CD4-positive, alpha-beta memory T cell (primary cell): ENCODE measurements at places on chromosomes 11 and 22. TPM values are rescaled to one million over a fixed set of nuclear protein-coding genes. Genes with fewer than 3 reads are reported as not detected.

GRCh38 chr11:60870733-60871377 is 3.5 kb downstream of the ZP1 start:
- H3K36me3 ChIP-seq: no peaks in the 10 kb centered on the region
- DNase-seq: no peak
- no peak overlapping the region for H3K4me3 ChIP-seq
- no peaks in the 10 kb centered on the region for H3K27me3 ChIP-seq

GRCh38 chr22:42842658-42843370 is 14.3 kb downstream of the ARFGAP3 start:
- no peak overlapping the region for H3K27ac ChIP-seq
- no peak for DNase-seq
- peaks cover 4% of the 10 kb centered on the region for H3K4me1 ChIP-seq
- no peaks in the 10 kb centered on the region for H3K27me3 ChIP-seq
- H3K36me3 ChIP-seq: peaks cover 5% of the 10 kb centered on the region
- no peak overlapping the region for H3K4me3 ChIP-seq

- no peak overlapping the region for H3K27ac ChIP-seq
- no peak overlapping the region for H3K4me3 ChIP-seq
- no peaks in the 10 kb centered on the region for H3K27me3 ChIP-seq
- peaks cover 41% of the 10 kb centered on the region for H3K36me3 ChIP-seq
- H3K4me1 ChIP-seq: peaks cover 10% of the 10 kb centered on the region
Observed at GRCh38 chr11:68565768-68566167, 105.2 kb downstream of the PPP6R3 start.

DNA sequence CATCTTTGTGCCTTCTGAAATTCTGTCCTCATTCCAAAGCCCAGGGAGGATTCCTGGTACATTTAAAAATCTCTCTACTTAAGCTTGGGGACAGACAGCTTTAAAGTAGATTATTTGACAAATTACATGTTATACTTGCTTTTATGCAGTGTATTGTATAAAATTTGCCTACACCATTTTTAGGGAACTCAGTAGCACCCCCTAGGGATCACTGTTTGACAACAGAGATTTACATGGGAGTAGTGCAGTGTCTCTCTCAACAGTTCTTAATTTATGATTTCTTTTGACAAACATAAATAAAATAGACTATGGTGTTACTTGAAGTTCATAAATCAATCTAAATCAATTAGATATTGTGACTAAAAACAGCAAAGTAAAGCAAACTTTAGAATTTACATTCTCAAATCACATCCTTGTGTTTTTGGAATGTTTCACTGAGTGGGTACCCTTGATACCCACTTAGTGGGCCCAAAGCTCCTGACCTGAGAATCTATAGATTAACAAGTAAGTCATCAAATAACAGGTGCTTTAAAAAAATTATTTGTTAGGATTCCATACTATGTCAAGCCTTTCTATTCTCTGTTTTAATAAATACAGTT is 428.8 kb downstream of the DYNC2H1 start:
- no peaks in the 10 kb centered on the region for H3K4me1 ChIP-seq
- no peaks in the 10 kb centered on the region for H3K27me3 ChIP-seq
- no peak overlapping the region for H3K27ac ChIP-seq
- H3K4me3 ChIP-seq: no peak overlapping the region
- DNase-seq: no peak

GRCh38 chr22:49391436-49391835 is 436.2 kb downstream of the BRD1 start:
- H3K27me3 ChIP-seq: no peaks in the 10 kb centered on the region
- no peaks in the 10 kb centered on the region for H3K4me1 ChIP-seq
- no peak overlapping the region for H3K27ac ChIP-seq
- H3K36me3 ChIP-seq: no peaks in the 10 kb centered on the region

DNA sequence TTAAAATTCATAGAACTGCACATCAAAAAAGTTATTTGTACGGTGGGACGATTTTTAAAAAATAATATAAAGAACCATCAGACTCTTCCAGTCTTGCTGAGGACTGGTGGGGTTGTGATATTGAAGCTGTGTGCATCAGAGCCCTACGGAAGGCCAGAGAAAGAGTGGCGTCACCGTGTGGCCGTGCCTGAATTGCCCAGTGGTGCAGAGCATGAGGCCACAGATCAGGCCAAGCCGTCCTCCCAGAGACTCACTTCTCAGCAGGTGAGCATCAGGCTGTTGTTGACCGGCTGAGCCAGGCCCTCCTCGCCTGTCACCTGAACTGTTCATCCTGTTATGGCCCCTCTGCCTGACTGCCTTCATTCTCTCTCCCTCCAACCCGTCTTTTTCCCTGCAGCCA is 1013.9 kb downstream of the TBC1D22A start:
- H3K27me3 ChIP-seq: no peaks in the 10 kb centered on the region
- DNase-seq: no peak
- H3K36me3 ChIP-seq: no peaks in the 10 kb centered on the region
- H3K4me1 ChIP-seq: no peaks in the 10 kb centered on the region
- H3K27ac ChIP-seq: no peak overlapping the region
- no peak overlapping the region for H3K4me3 ChIP-seq

DNA sequence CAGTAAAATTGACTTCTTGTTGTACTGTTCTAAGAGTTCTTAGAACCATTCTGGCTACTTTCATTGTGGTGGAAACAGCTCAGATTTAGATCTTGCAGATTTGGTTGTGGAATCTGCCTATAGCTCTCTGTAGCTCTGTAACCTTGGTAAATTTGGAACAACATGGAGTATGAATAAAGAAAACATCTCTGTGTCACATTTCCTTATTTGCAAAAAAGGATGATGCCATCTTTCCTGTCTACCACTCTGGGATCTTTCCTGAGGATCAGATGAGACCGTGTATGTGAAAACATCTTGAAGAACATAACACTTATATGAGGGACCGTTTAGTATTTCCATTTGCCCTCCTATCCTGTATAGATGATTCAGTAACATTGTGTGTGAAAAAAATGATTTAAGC is 9.1 kb downstream of the ACRV1 start:
- no peak for DNase-seq
- no peaks in the 10 kb centered on the region for H3K27me3 ChIP-seq
- H3K4me1 ChIP-seq: no peaks in the 10 kb centered on the region
- no peak overlapping the region for H3K4me3 ChIP-seq
- H3K36me3 ChIP-seq: no peaks in the 10 kb centered on the region

DNA sequence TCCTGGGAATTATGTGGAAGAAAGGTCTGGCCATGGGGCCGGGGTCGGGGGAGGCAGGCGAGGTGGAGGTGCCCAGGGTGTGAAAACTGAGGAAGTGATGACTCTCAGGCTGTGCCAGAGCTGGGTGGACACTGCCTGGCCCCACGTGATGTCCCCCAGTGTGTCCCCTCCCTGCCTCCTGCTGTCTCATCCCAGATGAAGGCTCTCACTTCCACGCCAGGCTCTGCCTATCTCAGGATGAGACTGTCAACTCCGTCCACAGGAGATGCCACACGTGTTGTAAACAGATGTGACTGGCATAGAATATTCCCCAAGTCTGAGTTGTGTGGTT is 51.4 kb downstream of the RPS6KA4 start:
- no peaks in the 10 kb centered on the region for H3K27me3 ChIP-seq
- no peak overlapping the region for H3K27ac ChIP-seq
- DNase-seq: no peak

GRCh38 chr11:100734743-100735527 is 47.8 kb downstream of the ARHGAP42 start:
- H3K4me3 ChIP-seq: no peak overlapping the region
- no peak for DNase-seq
- no peak overlapping the region for H3K27ac ChIP-seq
- no peaks in the 10 kb centered on the region for H3K36me3 ChIP-seq
- H3K27me3 ChIP-seq: no peaks in the 10 kb centered on the region

DNA sequence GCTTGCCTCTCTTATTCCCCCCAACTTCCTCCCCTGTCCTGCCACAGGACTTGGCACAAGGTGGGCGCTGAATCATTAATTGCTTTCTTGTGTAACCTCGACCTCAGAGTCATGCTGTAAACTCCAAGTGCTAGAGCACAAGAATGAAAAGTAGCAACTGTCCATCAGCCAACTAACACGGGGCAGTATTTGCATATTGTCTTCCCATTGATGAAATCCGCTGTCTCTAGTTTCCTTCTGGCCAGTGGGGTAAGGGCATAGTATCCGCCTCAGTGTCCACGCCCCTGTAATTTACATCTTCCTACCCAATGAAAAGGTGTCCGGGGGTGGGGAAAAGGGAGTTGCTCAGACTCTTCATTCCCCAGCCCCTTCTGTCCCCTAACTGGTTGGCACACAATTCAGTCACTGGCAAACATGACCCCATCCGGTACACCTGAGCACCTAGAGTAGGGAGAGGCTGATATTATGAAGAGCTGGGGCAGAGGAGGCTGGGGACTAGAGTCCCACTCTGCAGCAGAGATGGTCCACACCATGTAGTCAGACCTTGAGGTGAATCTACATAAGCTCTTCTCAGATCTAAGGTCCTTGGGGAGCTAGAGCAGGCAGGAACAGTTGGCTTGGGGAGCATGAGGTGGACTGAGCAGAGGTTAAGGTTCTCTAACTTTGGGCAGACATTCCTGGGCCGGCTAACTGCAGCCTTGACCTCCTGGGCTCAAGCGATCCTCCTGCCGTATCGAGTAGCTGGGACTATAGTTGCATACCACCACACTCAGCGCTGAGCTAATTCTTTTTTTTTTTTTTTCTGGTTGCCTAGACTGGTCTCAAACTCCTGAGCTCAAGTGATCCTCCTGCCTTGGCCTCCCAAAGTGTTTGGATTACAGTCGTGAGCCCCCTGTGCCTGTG is 6.8 kb upstream of the GGA1 start:
- DNase-seq: no peak
- H3K27ac ChIP-seq: no peak overlapping the region

SERPIND1 gene
- not detected for total RNA-seq

CYTH4 gene
- total RNA-seq: 177 TPM
